ENCODE measurements at places on chromosomes 1 and 21.

GRCh38 chr21:24988941-24989340, 618.3 kb downstream of the MRPL39 start:
- DNase-seq: no peak

DNA sequence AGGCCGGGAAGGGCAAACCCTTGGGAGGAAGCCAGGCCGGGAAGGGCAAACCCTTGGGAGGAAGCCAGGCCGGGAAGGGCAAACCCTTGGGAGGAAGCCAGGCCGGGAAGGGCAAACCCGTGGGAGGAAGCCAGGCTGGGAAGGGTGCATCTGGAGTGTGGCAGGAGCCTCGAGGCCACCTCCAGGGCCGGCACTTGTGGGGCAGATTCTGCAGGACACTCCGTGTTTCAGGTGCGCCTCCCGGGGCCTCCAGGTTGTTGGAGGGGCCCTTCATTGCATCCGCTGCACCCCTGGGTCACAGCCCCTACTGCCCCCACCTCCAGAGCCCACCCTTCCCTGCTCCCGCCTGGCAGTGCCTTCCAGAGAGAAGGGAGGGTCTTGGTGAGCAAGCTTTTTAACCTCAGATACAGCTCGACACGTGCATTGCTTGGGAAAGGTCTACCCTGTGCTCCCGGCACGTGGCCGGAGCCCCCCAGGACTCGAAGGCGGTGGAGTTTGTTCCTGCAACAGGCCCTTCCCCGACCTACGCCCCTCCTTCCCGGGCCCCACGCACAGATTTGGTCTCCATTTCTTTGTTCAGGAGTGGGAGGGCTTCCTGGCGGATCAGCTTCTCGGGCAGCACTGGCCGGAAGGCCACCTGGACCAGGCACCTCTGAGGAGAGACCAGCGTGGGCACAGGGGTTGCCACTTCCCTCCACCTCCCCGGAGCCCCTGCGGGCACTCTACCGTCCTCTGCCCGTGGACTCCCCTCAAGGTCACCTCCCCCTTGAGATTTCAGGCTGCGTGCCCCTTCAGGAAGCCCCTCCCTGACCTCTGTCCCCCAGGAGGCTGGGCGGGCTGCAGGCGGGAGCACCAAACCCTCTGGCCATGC, 9.4 kb upstream of the TMEM52 start:
- DNase-seq: no peak

DNA sequence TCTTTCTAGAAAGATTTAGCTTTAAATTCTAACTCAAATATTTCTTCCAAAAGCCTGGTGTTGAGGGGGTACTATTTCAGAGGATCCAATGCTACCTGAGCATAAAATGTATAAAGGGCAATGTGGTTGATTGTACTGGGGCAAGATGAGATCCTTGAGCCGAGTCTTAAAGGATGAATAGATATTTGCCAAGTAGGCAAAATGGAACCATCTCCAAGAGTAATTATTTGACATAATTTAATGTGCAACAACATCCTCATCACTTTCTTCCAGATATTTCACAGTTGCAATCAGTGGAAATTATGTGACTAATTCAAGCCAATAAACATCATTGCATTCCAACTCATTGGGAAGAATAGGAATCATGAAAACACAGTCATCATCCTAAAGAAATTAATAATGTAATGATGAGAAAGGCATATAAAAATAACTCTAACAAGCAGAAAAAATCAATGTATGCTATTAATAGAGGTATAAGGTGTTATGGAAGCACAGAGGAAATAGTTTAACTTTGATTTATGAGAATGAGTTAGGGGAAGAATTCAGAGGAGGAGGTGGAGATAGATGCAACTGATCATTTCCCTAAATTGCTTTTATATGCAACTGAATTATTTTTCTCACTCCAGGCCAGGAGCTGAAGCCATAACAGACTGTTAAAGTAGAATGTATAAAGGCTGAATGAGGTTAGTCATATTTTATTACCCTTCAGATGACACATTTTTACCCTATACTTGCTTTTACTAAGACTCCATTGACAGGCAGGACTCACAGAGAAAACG, 30.0 kb upstream of the RGS4 start:
- DNase-seq: no peak

GRCh38 chr1:71829346-71829745, 453.0 kb downstream of the NEGR1 start:
- DNase-seq: no peak

Data from stimulated activated CD8-positive, alpha-beta memory T cell treated with anti-CD3 and anti-CD28 coated beads, Interleukin-4, amount 100 ng/mL, for 4 hours (primary cell).